ENCODE measurements at places on chromosomes 1 and 21. TPM values are rescaled to one million over a fixed set of nuclear protein-coding genes. Genes with fewer than 3 reads are reported as not detected.

- DNase-seq = no peak
Measured at GRCh38 chr1:209899948-209900347, 38.1 kb upstream of the SYT14 start.

GRCh38 chr1:202586018-202586821, 124.0 kb downstream of the SYT2 start:
- DNase-seq = no peak

DNA sequence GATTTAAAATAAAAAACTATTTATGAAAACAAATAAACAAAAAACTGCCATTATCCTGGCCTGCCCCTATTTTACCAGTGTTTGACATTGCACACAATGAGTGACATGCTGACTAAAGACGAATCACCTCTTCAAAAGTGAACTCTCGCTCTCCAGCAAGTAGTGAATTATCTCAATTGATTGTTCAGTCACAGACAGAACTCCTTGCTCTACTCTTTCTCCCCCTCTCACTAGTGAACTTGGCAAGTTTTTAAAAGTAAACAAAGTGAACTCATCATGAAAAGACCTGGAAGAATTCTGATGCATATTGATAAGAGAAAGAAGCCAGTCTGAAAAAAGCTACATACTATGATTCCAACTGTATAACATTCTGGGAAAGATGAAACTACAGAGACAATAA, 4.7 kb upstream of the C1orf52 start:
- no peak for DNase-seq

DNA sequence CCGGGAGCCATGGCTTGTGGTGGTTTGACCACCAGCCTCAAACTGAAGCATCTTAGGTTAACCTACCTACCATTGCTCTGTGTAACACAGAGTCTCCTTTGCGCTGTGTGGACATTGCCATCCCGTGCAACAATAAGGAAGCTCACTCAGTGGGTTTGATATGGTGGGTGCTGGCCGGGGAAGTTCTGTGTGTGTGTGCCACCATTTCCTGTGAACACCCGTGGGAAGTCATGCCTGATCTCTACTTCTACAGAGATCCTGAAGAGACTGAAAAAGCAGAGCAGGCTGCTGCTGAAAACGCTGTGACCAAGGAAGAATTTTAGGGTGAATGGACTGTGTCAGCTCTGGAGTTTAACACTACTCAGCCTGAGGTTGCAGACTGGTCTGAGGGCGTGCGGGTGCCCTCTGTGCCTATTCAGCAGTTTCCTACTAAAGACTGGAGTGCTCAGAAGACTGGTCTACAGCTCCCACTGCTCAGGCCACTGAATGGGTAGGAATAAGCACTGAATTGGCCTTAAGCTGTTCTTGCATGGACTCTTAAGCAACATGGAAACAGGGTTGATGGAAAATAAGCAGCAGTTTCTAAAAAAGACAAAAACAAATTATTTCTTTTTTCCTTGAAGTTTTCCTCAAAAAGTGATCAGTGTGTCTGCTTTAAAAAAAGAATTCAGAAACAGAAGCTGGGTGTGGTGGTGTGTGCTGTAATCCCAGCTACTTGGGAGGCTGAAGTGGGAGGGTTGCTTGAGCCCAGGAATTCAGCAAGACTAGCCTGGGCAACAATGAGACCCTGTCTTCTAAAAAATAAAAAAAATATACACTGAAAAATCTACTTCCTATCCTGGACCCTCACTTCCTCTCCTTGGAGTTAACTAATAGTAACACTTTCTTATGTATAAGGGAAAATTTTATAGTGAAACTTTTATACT, 14.6 kb downstream of the CEP350 start:
- DNase-seq = no peak

GRCh38 chr1:17258116-17258757, 9.3 kb downstream of the PADI3 start:
- DNase-seq = no peak

DNA sequence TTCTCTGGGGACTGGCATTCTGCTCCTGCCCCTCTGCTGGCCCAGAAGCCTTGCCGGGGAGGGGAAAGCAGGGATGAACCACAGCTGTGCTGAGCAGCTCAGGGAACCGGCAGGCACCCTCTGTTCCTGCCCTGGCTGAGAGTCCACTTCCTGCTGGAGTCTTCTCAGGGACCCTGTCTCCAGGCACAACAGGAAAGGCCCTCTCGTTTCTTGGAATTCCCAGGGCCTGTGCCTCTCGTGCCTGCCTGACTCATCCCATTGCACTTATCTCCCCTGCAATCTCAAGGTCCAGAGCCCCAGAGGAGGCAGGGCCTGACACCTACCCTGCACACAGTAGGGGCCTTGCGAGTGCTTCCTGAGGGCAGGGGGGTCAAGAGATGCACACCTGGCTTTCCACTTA, 1.1 kb upstream of the EDN2 start:
- no peak for DNase-seq

DNA sequence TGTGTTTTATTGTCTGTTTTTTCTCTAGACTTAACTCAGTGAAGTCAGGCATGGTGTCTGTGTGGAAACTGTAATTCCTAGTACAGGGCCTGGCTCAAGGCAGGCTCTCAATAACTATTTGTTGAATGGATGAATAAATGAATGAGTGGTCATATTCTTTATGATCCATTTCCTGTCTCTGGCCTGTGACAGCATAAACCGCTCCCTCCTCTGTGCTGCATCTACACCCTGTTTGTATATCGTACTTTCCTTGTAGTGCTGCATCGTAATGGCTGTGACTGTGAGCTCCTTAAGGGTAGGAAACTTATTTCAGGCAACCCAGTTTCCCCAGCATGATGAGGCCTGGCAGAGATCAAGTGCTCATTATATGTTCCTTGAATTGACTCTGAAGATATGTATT, 337.5 kb upstream of the USP24 start:
- DNase-seq = no peak

GRCh38 chr1:198295971-198296370, 139.2 kb downstream of the NEK7 start:
- DNase-seq = no peak

GRCh38 chr21:33976082-33977016, 60.7 kb upstream of the ATP5PO start:
- no peak for DNase-seq

GRCh38 chr1:236343246-236343870, 50.7 kb upstream of the EDARADD start:
- no peak for DNase-seq

DNA sequence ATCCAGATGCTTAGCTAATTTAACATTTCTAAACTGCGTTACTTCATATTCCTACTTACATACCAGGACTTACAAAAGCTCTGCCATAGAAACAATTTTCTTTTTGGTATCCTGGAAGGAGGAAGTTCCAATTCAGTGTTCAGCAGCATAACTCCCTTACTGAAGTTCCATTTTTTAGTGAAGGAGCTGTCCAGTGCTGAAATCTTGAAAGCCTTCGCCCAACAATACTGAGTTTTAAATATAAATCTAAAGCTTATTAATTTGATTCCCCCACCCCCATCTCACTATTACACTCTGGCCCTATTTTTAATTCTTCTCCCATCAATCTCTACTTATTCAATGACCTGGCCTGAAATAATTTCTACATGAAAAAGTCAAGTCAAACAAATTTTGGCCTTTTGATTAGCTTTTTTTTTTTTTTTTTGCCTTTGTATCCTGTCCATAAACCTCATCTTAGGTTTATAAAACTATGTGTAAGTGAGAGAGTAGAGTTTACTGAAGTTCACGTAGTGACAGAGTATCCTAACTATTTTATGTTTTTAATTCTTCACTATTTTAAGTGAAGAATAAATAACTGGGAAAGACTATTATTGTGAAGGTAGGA, 323.0 kb upstream of the PLD5 start:
- DNase-seq = no peak

DNA sequence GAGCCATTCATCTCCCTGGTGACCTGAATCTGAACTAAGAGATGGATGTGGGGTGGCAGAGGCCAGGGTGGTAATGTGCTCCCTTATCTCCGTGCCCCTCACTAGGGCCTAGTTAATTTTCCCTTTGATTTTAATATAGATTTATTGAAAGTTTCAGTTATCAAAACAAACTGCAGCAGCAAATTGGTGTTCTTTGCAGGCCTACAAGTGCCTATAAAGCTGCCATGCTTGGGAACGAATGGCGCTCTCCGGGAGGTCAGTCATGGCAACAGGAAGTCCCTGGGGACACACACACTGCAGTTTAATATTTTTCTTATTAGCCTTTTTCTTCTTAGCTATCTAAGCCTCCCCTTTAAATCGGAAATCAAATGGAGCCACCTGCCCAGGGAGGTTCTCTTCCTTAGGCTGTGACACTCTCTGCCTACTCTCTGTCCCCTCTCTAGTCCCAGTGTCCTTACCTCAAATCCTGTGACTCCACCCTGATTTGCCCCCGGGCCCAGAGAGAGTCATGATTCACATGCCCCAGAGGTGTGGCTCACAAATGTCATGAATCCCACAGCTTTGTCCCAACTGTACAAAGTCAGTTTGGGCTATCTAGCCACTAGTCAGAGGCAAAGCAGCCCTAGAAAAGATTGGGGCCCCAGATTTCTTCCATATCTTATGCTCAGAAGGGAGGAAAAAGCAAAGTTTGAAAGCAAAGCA, 4.3 kb upstream of the ERI3 start:
- no peak for DNase-seq

GRCh38 chr21:29372063-29372802, 73.5 kb downstream of the BACH1 start:
- DNase-seq = peak; percentile 54

GRCh38 chr1:30381671-30382365, 341.6 kb downstream of the MATN1 start:
- DNase-seq = no peak

DNA sequence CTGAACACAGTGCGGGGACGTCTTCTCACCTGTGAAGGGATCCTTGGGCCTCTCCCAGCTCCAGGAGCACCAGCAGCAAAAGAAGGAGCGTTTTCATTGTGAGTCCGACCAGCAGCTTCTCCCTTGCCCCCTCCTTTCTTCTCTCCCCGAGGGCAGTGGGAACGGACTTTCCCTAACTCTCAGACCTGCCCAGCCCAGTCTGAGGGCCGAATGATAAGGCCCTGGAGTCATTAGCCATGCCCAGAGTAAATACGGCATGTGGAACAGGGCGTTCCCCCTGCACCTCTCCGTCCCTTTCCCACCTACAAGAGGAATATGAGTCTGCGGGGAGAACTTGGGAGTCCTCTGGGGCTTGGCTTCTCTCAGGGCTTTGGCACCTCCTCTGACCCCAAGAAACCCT, at the start of gene CTSE:
Gene CTSE (minus strand): TSS at position 201 of the 400 bp plus-strand sequence. CDS start 104 bp downstream, at position 97.
- no peak for DNase-seq

DNA sequence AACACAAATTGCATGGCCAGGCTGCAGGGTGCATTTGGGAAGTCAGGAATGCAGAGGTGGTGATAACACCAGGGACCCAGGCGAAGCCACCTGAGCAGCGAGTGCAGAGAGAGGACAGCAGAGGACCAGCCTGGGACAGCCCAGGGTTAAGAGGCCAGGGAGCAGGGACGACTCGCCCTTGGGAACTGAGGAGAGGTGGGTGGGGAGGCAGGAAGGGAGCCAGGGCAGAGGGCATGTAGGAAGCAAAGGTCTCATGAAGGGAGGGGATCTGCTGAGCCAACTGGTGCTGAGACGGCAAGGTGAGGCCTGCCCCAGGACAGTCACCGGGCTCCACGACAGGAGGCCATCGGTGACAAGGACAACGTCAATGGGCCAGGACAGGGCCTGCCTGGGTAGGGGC, 16.4 kb downstream of the KIF17 start:
- DNase-seq = no peak

DNA sequence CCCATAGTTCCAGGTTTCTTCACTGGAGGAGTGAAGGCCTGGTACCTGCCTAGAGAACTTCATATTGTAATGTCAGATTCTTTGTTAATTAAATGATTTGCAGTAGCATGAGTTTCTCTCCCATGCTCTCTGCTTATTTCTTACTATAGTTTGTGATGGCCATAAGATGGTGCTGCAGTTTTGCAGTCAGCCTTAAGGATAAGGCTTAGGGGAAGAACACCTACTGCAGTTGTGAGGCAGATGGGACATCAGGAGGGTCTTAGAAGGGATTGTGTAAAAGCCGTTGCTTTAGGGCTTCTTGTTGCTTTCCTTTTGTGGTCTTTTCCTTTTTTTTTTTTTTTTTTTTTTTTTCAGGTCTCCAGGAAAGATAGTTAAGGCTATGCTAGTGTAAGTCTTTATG, 61.8 kb downstream of the MACF1 start:
- DNase-seq = no peak

DNA sequence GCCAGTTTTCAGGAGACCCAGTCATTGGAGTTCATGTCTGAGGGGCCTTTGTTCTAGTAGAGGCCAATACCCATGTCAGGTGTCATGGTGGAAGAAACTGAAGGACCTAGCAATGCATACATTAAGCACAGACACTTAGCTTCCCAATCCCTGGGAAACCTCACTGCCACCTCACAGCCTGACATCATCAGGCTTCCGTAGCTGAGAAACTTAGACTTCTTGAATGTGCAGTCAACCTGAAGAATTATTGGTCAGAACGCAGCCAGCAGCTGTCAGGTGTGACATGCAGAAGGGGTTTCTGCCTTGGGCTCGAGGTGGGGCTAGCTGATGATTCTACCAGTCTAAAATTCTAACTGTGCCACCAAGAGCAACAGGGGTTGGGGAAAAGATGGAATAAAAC, 1.9 kb upstream of the ITPKB start:
- no peak for DNase-seq

- no peak for DNase-seq
Measured at GRCh38 chr1:204994086-204994862, 48.7 kb upstream of the CNTN2 start.

- no peak for DNase-seq
Measured at GRCh38 chr1:189374816-189375215, 1102.8 kb downstream of the BRINP3 start.

DNA sequence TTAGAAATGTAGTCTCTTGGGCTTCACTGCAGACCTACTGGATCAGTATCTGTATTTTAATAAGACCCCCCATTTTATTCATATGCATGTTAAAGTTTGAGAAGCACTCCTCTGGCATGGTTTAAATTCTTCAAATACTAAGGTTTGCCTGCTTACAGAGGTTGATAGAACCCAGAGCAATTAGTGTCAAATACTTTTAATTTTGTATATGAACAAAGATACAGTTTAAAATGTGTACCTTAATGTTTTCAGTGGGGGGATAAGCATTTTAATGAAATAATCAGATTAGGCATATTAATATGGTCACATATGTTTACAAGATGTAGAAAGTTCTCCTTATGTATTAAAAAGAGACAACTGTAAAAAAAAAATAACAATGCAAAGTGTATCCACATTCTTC, 40.4 kb upstream of the EPS15 start:
- no peak for DNase-seq

GRCh38 chr1:94336991-94337390, 81.2 kb upstream of the ABCD3 start:
- DNase-seq = no peak

- no peak for DNase-seq
Measured at GRCh38 chr1:48470950-48471690, 884 bp downstream of the SPATA6 start.

- DNase-seq = no peak
Measured at GRCh38 chr1:219402925-219403324, 210.0 kb downstream of the ZC3H11B start.

FCGR3A gene
- 5.7 TPM for polyA plus RNA-seq

ESRRG gene
- polyA plus RNA-seq = 1.6 TPM

CD52 gene
- polyA plus RNA-seq = 4.6 TPM

CLDN8 gene
- 0.14 TPM for polyA plus RNA-seq

SUSD4 gene
- polyA plus RNA-seq = 26.9 TPM

GRHL3 gene
- polyA plus RNA-seq = 0.09 TPM

SWT1 gene
- polyA plus RNA-seq = 12.5 TPM

AIRE gene
- 0.13 TPM for polyA plus RNA-seq

UQCRHL gene
- 2.9 TPM for polyA plus RNA-seq

SLAMF7 gene
- 1.3 TPM for polyA plus RNA-seq

MX2 gene
- polyA plus RNA-seq = 0.76 TPM

S100A6 gene
- polyA plus RNA-seq = 138 TPM
